ENCODE measurements at places on chromosomes 4 and X.

DNA sequence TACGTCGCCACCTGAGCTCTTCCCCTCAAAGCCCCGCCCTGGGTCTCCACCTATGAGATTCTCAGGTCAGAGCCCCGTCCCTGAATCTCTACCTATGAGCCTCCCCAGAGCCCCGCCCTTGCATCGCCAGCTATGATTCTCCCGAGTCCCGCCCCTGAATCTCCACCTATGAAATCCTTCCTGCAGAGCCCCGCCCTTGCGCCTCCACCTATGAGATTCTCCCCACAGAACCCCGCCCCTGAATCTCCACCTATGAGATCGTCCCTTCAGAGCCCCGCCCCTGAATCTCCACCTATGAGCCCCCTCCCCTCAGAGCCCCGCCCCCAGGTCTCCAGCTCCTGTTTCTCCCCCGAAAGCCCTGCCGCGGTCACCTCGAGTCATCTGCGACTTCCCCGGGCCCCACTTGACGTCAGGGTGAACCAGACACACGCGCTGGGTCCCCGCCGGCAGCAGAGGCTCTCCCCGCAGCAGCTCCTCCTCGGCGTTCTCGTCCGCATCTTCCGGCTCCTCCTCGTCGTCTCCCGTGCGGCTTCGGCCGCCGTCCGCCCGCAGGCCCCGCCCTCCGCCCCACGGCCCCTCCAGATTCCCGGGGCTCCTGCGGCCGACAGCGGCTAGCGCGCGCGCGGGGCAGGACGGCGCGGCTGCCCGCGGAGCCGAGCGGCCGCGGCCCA lies 393 bp downstream of the GTPBP6 start:
- no peak for DNase-seq

DNA sequence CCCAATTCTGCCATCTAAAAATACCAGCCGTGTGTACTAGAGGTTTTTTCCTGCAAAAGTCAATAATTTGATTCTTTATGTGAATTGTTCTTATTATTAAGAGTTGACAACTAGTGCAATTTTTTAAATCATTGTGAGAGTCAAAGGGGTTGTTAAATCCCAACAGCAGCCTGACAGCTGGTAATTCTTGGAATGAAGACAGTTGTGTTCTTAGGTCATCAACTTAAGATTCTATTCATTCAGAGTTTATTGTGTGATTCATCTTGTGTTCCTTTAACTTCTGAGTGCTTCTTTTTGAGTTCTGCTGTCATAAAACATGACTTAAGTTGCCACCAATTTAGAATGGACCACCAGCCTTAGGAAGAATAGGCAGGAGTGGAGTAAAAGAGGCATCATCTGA lies 329.0 kb downstream of the NAF1 start:
- DNase-seq, result no peak

DNA sequence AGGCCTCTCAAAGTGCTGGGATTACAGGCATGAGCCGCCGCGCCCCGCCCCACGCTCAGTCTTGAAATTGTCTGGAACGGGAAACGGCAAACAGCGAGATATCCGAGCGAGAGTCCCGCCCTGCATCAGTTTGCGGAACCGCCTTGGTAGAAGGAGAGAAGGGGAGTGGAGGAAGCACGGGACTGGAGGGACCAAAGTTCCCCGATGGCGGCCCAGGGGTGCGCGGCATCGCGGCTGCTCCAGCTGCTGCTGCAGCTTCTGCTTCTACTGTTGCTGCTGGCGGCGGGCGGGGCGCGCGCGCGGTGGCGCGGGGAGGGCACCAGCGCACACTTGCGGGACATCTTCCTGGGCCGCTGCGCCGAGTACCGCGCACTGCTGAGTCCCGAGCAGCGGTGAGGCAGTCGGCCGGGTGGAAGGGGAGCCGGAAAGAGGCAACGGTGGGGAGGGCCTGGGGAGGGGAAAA lies at the start of gene BST1:
BST1 (plus strand) TSS at position 125 of the 463 bp plus-strand sequence; CDS start at position 205, 80 bp downstream.
- DNase-seq, result peak; percentile 74

GRCh38 chr4:179110816-179111215 lies 1668.6 kb upstream of the AGA start:
- no peak for DNase-seq

GRCh38 chr4:10069075-10069642 lies 47.4 kb downstream of the WDR1 start:
- no peak for DNase-seq

- DNase-seq, result no peak
Measured at GRCh38 chr4:90069151-90069550, 58.0 kb upstream of the CCSER1 start.

DNA sequence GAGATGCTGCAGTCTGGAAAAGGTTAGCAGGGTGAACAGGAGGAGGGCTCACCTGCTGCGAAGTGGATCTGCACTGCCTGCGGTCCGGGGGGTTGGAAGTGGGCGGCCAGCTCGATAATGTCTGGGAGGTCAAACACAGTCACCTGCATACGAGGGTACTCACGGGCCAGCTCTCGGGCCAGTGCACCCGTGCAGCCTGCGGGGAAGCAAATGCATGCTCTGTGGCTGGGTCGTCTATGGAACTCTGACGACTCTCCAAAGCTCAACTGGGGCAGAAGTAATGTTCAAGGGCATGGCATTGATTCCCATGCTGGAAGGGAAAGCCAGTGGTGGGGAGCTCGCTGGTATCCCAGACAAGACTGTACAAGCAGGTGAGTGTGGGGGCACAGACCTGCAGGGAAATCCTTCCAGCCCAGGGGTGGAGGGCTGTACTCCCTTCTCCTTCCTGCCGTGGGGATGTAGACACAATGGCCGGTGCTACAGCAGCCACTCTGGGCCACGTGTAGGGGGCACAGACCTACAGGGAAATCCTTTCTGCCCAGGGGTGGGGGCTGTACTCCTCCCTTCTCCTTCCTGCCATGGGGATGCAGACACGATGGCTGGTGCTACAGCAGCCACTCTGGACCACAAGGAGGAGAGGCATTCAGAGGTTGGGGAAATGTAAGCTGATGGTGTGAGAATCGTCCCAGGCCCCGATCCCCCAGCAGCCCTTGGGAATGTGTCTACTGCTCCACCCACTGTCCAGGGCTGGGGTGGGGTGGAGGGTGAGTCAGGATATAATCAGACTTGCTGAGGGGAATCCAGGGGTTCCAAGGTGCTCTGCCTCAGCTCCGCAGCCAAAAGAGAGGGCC lies 26.2 kb upstream of the SLC25A6 start:
- no peak for DNase-seq

GRCh38 chrX:24648495-24648894 lies 1.3 kb upstream of the PCYT1B start:
- no peak for DNase-seq

- peak; percentile 2 for DNase-seq
Measured at GRCh38 chr4:87574996-87575395, 33.3 kb upstream of the DSPP start.

GRCh38 chrX:134925551-134925950 lies 65.2 kb upstream of the SMIM10 start:
- DNase-seq, result no peak
